NCI-H187 (cell line): ENCODE measurements at places on chromosomes 5 and 9.

GRCh38 chr5:107275333-107275732 is 395.4 kb downstream of the EFNA5 start:
- DNase-seq: no peak

- DNase-seq: no peak
Measured at GRCh38 chr5:172671091-172671490, 30.0 kb downstream of the NEURL1B start.

DNA sequence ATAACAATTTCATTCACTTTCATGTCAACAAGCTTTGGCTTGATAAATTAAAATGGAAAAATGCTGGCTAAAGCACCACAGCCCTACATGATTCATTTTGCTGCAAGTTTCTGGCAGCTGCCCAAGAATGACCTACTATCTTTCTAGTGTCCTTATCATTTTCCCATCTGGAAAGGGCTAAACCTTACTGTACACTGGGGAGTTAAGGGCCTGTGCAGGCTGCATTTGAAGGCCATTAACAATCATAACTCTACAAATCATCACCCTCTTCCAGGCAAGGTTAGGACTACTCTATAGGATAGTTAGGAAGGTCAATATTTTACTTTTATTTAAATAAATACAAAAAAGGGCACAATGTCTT is 579.7 kb upstream of the ZNF608 start:
- peak; percentile 89 for DNase-seq

DNA sequence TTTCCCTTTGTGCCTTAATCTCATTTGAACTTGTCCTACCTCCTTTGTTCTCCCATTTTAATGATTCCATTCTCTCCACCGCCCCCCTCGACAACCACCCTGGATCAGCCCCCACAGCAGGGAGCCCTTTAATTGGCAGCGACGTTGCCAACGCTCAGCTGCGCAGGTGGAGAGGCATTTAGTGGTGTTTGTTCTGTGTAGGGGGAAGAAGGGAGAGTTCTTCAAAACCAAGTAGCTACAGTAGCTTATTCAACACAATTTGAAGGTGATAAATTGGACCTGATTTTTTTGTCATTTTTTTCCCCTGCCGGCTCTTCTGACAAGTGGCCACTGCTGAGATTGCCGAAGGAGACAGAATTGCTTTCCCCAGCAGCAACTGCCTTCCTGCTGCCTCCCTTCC is 499.1 kb downstream of the CDK5RAP2 start:
- DNase-seq: peak; percentile 39

- no peak for DNase-seq
Measured at GRCh38 chr9:87324613-87325194, 173.0 kb upstream of the DAPK1 start.

DNA sequence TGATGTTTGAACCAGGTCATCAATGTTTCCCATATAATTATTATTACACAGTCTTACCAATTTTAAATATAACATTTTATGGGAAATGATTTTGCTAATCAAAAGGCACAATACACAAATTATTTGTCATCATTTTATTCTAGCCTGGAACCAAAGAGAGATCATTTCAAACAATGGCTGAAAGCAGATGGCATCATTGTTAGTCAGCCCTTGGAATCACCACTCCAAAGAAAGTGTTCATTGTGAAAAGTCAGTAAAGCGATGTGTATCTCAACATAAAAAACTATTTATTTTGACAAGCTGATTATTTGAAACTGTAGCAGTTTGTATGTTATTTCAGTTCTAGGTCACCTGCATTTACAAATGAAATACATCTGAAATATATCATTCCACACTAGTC is 1068.7 kb downstream of the CDH12 start:
- DNase-seq: no peak

DNA sequence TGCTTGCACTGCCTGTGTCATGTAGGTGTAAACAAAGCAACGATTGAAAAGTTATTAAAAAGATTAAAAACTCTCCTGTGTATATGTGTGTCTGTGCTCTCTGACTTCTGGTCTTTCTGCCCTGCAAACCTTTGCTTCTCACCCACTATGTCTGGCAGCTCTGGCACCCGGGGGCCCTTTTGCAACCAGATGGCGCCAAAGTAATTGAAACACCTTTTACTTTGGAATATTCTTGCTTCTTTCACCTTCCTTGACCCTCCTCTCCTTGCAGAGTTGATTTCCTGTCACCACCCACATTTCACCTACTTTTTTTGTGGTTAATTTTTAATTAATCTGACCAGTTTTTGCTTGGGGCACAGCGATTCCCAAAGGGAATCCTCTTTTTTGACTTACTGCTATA is 275.5 kb downstream of the ARHGEF28 start:
- no peak for DNase-seq

- DNase-seq: no peak
Measured at GRCh38 chr9:121689461-121690157, 38.2 kb downstream of the DAB2IP start.

GRCh38 chr5:109898269-109899162 is 208.8 kb downstream of the MAN2A1 start:
- DNase-seq: no peak

DNA sequence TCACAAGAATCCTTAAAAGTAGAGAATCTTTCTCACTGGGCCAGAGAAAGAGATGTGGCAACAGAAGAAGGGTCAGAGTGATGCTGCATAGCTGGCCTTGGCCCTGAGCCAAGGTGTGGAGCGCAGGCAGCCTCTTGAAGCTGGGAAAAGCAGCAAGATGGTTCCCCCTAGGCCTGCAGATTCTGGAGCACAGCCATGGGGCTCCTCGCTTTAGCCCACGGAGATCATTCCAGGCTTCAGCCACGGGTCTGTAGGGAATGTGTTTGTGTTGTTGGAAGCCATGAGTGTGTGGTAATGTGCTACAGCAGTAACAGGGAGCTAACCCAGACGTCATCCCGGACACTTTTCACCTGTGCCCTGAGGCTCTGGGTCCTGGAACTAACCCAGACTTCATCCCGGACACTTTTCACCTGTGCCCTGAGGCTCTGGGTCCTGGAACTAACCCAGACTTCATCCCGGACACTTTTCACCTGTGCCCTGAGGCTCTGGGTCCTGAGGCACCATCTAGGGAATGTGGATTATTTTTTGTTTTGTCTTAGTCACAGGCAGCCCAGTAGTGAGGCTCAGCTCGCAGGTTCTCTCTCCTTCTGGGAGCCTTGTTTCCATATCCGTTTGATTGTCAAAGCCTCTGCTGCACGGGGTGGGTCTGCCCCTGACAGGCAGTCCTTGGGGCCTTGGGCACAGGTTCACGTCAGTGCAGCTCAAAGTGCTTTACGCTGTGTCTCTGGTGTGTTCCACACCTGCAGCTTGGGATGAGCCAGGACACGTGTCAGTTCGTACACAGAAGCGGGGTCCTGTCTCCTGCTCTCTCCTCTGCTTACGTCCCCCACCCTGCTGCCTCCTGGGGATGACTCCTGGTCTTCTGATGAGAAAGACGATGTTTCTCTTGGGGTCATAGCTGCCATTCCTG is 56.3 kb upstream of the EXOC3 start:
- DNase-seq: no peak

- DNase-seq: no peak
Measured at GRCh38 chr5:144167998-144168397, 2.5 kb downstream of the YIPF5 start.

DNA sequence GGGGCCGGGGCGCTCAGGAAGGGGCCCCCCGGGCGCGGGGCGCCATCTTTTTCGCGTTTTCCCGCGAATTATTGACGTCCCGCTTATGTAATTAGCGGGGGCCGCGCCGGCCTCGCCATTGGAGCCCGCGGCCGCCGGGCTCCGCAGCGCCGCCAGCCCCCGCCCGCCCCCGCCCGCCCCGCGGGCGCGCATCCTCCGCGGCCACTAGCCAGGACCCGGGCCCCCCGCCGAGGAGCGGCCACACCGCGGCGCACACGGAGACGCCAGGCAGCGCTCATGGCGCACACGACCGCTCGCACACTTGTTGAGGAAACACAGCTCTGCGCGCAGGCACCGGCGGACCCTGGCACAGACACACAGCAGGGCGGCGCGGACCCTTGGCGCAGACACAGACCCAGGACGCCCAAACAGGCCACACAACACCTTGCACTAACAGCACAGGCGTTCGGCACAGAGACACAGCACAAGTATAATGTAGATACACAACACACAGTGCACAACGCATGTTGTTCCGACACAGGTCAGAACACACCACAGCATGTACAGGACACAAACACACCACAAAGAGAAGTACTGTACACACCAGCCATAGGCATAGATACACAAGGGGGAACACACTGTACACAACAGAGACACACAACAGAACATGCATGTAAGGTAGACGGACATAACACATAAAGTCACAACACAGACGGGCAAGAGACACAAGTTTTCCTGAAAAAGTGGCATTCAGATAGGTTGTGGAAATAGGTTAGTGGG is 467 bp upstream of the PHF19 start:
- peak; percentile 34 for DNase-seq

GRCh38 chr5:102036927-102037326 is 259.2 kb downstream of the SLCO4C1 start:
- no peak for DNase-seq

DNA sequence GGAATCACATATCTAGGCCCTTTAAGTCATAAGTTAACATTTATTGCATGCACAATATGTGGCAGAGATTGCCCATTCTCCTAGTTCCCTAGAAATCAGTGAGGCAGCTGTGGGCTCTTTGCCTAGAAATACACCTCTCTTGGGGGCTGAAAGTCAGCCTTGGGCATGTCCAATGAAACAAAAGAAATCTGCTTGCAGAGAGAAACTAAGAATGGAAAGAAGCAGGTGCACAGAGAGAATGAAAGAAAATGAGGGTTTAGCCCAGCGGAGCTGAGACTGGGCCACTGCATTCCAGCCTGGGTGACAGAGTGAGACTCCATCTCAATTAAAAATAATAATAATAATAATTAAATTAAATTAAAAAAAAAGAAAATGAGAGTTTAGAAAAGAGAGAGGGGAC is 57.3 kb upstream of the DAB2 start:
- no peak for DNase-seq

- DNase-seq: no peak
Measured at GRCh38 chr9:114060070-114060469, 18.0 kb downstream of the AMBP start.

DNA sequence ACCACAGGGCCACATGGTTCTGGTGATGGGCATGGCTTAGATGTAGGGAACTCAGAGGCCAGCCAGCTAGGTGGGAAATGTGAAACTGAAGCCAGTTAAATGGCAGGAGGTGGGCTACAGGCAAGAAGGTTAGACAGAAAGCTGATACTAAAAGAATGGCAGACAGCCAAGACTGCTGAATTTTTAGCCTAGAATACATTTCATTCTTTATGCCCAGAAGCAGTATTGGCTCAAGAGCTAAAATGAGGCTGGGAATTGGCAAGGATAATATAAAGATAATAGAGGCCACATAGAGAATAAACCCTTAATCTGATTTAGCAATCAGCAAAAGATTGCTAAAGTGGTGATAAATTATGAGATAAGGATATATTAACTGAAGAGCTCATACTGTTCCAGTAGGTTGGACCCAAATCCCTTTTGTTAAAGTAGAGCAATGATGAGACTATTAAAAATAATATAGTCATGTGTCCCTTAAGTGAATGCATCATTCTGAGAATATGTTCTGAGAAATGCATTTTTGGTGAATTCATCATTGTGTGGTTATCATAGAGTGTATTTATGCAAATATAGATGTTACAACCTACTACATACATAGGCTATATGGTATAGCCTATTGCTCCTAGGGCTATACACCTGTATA is 234.3 kb downstream of the CHSY3 start:
- DNase-seq: no peak

DNA sequence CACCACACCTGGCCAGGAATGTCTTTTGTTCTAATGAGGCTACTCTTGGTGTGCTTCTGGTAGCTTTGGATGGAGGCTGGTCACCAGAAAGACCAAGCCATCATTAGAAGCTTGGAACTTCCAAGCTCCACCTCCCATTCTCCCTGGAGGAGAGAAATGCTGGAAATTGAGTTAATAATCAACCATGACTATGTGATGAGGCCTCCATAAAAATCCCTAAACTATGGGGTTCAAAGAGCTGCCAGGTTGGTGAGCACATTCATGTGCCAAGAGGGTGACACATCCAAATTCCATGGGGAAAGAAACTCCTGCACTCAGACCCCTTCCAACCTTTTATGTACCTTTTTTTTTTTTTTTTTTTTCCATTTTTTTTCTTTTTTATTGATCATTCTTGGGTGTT is 105.5 kb upstream of the SPATA31C2 start:
- DNase-seq: no peak

GRCh38 chr5:149792540-149793255 is 62.6 kb downstream of the PPARGC1B start:
- DNase-seq: no peak

GRCh38 chr5:14102666-14103065 is 40.5 kb upstream of the TRIO start:
- no peak for DNase-seq

- DNase-seq: no peak
Measured at GRCh38 chr9:81410201-81410600, 279.1 kb downstream of the TLE1 start.
